ENCODE measurements at places on chromosomes 1 and 21.
A peak's percentile ranks its signal among the peaks of the same experiment; 100 is the strongest.

DNA sequence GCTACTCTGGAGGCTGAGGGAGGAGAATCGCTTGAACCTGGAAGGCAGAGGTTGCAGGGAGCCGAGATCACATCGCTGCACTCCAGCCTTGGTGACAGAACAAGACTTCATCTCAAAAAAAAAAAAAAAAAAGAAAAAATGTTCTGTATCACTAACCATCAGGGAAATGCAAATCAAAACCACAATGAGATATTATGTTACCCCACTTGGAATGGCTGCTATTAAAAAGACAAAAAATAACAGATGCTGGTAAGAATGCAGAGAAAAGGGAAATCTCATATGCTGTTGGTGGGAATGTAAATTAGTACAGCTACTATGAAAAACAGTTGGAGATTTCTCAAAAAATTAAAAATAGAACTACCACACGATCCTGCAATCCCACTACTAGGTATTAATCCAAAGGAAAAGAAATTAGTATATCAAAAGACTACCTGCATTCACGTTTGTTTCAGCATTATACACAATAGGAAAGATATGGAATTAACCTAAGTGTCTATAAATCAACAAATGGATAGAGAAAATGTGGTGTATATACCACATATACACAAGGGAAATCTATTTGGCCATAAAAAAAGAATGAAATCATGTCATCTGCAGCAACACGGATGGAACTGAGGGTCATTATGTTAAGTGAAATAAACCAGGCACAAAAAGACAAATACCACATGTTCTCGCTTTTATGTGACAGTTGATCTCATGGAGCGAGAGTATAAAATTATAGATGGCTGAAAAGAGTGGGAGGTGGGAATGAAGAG, 62.6 kb downstream of the ABL2 start:
- no peak for DNase-seq

DNA sequence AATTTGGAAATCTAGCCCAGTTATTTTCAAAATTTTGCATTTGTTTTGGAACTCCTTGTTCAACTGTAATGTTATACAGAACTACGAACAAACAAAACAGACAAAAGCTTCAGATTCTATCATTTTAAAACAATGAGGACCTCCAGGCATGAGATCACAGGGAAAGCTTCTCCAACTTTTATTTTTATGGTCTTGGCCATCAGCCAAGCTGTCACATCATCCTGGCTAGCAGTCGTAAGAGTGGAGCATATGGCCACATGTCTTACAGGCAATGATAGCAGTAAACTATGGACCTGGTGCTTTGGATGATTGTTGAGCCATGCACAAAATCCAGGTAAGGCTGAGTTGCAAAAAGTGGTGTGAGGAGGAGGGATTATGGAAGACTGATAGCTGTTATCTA, 299.6 kb downstream of the LMX1A start:
- DNase-seq: no peak

GRCh38 chr1:155529109-155529508, 33.5 kb downstream of the ASH1L start:
- no peak for DNase-seq

DNA sequence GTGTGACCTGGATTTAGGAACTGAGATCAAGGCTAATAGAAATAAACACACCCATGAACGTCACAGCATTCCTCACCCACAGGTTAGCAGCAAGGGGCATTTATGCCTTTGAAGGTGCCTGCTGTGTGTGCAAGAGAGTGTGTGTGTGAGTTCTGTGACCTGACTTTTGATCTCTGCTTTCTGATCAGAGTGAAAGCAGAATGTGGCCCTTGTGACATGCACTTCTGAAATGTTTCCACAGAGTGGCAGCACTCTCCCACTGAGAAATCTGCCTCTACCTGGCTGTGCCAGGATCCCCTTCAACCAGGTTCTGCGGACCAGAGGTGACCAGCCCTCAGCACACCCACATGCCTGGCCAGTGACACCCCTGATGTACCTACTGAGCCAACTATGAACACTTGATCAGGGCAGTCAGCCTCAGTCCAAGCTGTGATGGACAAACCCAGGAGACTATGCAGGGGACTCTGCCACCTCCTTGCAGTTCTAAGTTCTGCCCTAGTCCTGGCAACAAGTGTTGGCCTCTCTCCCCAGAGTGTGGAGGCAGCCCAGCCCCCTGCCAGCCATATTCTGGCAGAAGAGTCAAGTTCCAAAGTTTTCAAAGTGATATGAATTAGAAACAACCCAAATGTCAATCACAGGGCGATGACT, 41.0 kb downstream of the RXRG start:
- DNase-seq: peak; percentile 44

DNA sequence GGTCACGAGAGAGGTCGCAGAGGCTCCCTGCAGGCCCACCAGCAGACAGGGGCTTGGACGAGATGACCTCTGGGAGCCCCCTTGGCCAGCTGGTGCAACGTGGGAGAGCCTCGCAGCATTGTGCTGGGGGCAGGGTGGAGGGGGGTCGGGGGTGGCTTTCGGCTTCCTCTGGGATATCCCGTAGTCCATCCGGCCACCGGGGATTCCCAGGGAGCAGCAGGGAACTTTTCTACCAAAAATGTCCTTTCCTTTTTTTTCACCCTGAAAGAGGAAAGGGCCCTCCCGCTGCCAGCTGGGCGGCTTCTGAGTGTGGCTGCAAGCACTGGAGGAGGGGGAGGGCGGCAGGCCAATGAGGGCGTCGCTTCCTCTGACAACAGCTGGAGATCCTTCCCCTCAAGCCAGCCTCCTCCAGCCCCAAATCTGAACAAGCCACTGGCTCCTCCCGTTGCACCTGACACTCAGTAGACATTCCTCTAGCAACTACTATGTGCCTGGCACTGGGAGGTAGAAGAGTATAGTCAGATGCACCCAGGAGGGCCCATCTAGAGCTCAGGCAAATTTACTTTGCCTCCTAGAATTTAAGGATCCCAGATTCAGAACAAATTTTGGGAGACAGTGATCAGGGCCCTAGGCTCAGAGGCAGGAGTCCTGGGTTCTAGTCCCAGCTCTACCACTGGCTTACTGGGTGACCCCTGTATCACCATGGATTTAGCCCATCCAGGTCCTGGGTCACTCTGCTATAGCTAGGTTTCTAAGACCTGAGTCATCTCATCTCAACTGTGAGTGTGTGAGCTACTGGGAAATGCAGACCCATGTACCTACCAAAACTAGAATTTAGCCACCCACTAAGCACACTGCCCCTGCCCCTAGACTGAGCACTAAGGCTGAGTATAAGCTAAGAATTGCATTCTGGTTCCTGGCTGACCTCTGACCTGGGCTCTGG, 2.7 kb downstream of the MOB3C start:
- peak; percentile 82 for DNase-seq

- no peak for DNase-seq
These were observed 2.8 kb downstream of the PEA15 start for GRCh38 chr1:160207771-160208556.

DNA sequence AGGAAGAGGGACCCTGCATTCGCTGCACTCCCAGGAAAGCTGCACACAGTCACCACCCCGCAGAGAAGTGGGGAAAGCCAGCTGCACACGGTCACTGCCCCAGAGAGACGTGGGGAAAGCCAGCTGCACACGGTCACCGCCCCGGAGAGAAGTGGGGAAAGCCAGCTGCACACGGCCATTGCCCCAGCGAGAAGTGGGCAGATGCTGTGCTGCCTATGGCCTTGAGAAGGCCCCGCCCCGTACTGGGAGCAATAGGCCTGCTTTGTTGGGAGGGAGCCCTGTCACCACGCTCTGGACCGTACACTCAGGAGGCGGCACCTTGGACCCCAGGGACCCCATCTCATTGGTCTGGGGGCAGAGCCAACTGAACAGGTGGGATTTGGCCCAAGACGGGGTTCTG, 4.3 kb upstream of the GPR153 start:
- DNase-seq: no peak

GRCh38 chr1:245765230-245766000, 610.6 kb downstream of the KIF26B start:
- no peak for DNase-seq

DNA sequence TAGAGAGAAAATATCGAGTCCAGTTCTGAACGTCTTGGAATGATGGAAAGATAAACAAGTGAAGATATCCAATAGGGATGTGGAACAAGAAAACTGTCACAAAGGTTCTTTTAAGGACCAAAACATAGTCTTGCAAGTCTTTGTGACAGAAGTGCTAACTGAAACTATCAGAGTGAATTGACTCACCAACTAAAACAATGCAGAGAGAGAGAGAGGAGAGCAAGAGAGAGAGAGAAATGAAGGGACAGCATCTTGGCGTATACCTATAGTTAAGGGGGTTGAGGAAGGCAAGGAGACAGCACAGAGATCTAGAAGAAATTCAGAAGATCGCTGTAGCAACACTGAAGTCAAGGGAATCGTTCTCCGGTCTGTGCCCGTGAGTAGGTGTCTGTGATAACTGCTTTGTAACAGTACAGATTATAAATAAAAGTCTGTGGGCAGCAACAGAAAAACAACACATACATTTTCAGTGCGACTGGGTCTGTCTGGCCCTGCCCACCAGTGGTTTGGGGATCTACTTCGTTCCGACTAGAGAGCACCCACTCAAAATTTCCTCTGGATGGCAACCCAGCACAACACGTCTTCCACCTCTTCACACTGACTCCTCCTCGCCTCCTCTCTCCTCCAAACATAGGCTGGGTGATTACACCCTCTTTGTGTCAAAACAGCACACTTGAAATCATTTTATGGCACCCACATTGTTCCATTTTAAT, 4.8 kb upstream of the COA6 start:
- no peak for DNase-seq

DNA sequence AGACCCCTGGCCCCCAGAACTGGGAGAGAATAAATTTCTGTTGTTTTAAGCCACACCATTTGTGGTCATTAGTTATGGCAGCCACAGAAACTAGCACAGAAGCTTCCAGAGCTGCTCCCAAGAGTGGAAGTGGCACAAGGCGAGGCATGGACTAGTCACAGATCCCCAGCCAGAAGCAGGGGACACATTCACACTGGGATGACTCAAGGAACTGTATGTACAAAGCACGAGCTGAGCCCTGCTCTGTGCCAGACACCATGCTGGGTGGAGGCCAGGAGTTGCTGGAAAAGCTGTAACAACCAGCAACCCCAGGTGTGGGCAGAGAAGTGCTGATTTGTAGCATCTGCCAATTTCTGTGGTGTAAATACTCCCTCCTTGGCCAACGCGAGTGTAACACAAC, 55.6 kb downstream of the TCP10L start:
- DNase-seq: no peak

DNA sequence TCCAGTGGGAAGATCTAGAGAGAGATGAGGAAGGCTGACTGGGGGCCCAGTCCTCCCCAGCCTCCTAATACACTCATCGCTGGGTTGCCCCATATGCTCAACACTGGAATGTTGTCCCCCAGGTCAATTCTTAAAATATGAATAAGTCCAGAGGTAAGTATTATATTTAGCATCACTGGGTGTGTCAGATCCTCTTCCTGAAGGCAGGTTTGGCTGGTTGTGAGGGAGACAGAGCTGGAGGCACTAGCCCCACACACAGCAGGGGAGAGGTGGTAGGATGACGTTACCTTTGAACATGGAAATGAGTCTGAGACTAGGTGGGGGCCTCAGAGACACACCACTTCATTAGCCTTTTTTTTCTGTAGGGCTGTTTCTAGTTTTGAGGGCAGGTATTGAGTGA, 42.6 kb downstream of the SLC44A3 start:
- DNase-seq: no peak

- DNase-seq: no peak
These were observed 43.8 kb upstream of the AIM2 start for GRCh38 chr1:159120317-159120716.

- DNase-seq: no peak
These were observed 220.3 kb upstream of the NFIA start for GRCh38 chr1:60861961-60862567.

DNA sequence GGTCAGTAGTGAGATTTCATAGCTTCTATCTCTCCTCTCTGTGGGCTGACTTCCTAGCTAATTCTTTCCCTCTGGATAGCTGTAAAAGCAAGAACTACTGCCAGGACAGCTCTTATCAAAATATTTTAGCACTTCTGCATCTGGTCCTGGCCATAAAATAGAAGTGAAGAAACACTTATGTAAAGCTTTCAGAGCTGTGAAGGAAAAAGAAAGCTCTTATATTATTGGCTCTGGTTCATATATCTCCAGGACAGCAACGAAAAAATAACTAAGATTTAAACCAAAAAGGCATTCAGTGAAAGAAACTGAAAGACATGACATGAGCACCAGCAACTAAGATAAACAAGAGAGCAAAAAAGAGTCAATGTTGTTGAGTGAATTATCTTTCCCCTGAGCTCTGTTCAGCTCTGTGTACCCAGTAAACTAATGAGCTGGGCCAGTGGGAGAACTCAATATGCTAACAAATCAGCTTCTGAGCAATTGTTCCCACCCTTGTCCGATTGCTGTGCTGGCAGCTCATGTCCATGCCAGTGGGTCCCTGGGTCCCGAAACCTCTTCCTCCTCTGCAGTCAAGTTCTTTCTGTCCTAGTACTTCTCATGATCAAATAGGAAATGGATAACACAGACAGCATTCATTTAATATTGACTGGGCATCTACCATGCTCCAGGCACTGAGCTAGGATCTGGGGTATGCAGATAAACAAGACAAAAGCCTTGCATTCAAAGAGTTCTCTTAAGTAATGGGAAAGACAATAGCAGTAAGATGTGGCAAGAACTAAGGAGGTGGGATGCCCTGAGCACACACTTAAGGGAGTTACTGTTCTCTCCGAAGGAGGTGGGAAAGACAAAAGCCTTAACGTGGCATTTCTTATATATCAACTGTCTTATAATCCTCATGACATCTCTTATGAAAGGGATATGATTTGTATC, 45.3 kb upstream of the MAN1A2 start:
- DNase-seq: no peak

- no peak for DNase-seq
These were observed 8.3 kb downstream of the LIN28A start for GRCh38 chr1:26418865-26419349.

- peak; percentile 84 for DNase-seq
These were observed 1.4 kb downstream of the NIT1 start for GRCh38 chr1:161119092-161119903.

DNA sequence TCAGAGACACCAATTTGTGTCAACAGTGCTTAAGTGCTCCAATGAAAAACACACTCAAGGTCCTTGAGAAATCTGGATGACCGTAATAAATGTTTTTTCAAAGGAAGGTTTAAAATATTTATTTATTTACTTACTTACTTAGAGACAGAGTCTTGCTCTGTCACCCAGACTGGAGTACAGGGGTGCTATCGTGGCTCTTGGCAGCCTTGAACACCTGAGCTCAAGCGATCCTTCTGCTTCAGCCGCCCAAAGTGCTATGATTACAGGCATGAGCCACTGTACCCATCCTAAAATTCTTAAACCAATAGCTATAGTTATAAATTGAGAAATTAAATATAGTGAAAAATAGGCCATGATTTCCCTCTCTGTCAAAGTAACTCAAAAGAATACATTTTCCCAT, 17.3 kb upstream of the ERICH3 start:
- no peak for DNase-seq

DNA sequence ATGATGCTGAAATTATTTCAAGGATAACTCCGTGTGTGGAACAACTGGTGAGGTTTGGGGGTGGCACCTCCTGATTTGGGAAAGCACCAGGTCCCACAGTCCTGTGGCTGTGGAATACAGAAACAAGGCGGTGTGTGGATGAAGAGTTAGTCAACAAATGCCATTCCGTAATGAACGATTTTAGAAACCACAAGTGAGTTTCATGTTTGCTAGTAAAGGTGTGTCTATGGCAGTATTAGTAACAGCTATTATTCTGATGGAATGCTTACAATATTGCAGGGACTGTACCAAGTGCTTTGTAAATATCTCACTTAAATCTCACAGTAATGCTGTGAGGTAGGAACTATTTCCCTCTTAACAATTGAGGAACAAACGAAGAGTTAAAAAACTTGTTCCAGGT, 53.8 kb downstream of the B3GALNT2 start:
- DNase-seq: no peak
